ENCODE measurements at places on chromosomes 16 and 17. TPM values are rescaled to one million over a fixed set of nuclear protein-coding genes. Genes with fewer than 3 reads are reported as not detected.

DNA sequence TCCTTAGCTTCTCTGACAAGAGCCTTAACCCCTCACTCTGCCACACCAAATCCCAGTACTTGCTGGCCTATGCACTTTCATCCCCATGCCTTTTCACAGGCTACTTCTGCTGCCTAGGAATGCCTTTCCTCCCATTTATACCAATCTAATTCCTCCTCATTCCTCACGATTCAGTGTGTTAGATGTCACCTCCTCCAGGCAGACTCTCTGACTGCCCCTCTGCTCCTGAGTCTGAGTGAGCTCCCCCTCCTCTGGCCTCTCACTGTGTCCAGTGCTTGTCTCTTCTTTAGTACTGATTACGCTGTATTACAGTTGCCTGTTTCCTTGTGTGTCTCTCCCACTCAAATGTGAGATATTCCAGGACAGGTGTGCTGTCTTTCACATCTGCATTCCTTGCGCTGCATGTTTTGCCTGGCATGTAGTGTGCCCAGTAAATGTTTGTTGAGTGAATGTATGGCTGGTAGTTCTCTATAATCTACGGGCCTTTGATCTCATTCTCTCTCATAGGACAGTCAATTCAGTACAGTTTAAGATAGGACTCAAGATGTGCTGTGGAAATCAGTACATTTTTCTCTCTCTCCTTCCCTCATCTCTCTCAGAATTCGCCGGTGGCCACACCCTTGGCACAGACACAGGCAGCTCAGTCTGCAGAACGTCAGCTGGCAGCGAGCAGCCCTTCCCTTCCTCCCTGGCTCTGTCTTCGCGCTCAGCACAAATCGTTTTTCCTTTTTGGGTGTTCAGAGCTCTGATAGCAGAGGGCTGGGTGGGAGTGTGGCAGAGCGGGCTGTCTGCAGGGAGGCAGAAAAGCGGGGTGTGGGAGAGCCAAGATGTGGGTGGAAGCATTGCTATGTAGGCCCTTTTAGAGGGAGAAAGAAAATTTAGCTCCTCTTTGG lies 18.5 kb downstream of the ARL4D start:
- peak; percentile 84 for DNase-seq

The LRRC75A gene
- total RNA-seq, result 4.8 TPM

GRCh38 chr17:54270499-54270898 lies 447.8 kb downstream of the KIF2B start:
- no peak for DNase-seq

DNA sequence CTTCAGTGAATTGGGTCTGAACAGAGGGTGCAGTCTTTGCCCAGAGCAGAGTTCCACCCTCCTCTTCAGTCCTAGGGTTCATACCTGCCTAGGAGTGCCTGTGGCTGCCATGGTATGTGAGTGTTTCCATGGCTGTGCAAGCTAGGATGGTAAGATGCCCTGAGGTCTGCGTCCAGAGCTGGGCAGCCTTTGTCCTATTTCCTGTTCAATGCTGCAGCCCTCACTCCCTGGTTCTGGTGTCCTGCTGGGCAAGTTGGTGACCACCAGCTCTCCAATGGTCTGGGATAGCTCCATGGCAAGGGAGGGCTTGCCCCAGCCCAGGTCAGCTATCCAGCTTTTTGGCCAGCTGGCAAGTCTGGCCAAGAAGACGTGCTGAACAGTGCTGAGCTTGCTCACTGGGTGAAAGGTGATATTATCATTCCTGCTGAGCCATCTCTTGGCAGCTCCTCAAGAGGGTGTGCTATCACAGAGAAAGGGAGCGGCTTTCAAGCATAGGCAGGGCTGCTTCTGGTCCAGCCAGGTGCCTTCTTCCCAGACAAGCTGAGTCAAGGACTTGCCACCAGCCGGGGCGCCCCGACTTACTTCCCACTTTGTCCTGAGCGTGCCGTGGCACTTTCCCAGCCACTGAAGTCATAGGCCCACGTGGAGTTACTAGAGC lies 13.0 kb upstream of the NFATC3 start:
- peak; percentile 10 for DNase-seq

DNA sequence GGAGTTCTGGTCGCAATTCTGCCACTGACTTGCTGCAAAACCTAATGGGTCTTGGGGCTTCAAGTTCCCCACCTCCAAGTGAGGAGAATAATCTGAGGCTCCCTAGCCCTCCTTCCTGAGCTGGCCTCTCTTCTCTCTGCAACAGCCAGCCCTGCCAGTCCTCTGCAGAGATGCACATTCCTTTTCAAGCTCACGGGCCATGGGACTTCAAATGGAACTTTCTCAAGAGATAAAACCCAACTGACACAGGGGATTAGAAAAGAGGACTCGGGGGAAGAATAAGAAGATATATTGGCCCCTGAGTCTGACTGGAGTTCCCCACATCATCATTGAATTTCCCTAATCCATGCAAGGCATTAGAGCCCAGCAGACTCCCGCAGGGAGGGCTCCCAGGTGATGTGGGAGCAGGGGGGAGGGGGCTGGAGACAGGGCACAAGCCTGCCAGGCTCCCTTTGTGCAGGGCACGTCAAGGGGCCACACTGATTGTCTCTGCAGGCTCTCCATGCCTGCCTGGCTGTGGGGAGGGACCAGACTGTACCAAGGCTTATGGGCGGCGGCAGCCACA lies 131.0 kb downstream of the CCDC144A start:
- DNase-seq, result no peak

Data from aorta (tissue), 5 donors.